Activated CD4-positive, alpha-beta T cell treated with anti-CD3 and anti-CD28 coated beads, Interleukin-2, amount 10 ng/mL, durations not matched to agents 24 days and 14 days (primary cell): ENCODE measurements at places on chromosomes 1 and 21.

DNA sequence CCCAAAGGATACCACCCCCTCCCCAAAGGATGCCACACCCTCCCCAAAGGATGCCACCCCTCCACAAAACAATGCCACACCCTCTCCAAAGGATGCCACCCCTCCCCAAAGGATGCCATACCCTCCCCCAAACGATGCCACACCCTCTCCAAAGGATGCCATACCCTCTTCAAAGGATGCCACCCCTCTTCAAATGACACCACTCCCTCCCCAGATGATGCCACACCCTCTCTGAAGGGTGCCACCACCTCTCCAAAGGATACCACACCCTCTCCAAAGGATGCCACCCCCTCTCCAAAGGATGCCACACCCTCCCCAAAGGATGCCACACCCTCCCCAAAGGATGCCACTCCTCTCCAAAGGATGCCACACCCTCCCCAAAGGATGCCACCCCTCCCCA lies 21.6 kb upstream of the TRIM17 start:
- DNase-seq: no peak

GRCh38 chr1:221169447-221169889 lies 290.2 kb downstream of the HLX start:
- DNase-seq: no peak

DNA sequence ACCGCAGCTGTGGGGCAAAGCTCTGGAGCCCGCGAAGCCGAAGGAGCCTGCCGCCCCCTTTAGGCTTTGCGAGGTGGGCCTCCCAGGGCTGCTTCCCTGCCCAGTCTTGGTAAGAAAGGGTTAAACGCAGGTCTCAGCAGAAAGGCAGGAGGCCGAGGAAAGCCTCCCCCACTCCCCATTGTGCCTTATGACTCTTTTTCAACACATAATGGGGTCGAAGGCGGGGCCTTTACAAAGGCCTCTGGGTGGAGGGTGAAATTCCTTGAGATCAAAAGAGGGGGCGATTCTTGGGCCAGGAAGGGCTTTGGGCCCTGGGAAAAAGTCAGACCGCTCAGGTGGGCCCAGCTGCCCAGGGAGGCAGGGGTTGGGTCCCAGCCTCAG lies 880 bp downstream of the ALPL start:
- DNase-seq: no peak

DNA sequence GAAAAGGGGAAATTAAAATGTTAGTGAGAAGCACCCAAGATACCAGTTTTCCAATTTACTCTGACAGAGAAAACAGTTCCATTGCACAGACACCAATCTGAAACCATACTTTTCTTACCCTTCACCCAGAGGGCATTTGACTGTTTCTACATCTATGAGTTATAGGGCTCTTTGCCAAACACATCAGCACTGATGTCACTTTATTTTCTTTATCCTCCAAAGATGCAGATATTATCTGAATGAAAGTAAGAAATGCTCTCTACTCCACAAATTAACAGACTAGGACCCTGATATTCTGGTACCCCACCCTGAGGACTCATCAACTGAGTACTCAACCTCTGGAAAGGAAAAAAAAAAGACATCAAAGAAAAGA lies 24.2 kb upstream of the PEX19 start:
- no peak for DNase-seq

- no peak for DNase-seq
Observed at GRCh38 chr1:248733566-248733965, 22.0 kb downstream of the LYPD8 start.

- peak; percentile 72 for DNase-seq
Observed at GRCh38 chr1:50423670-50424000, 392 bp upstream of the DMRTA2 start.

- DNase-seq: no peak
Observed at GRCh38 chr1:217495249-217495648, 135.6 kb downstream of the GPATCH2 start.

- no peak for DNase-seq
Observed at GRCh38 chr1:117205368-117205767, 5.4 kb downstream of the VTCN1 start.

DNA sequence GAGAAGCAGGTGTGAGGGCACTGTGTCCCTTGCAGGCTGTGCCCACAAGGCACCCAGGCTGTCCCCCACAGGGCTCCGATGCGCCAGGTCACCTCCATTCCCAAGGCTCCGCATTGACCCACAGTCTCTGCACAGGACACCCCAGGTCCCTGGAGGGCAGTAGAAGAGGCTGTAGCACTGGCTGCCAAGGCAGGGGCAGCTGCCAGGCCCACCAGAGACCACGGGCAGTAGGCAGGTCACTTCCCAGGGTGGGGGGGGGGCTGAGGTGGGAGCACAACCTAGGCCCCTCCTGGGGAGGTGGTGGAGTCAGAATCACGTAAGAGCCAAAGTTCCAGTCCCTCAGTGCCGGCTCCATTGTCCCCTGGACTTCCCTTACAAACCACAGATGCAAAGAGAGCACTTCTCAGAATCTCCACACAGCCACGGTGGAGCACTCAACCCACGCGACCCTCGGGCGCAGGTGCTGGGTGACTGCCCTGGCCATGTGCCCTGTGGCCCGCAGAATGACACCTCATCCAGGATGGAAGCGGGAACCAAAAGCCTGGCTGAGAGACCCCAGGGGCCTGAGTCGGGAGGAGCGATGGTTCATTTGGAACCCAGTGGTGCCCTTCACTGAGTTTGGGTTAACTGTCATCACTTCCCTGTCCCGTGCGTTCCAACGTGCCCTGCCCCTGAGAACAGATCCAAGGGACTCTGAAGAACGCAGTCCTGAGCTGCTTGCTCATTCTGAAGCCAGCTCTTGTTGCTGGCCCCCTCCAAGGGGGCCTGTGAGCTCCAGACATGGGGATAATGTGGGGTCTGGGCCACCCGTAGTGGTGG lies 69.7 kb upstream of the PDE9A start:
- no peak for DNase-seq

DNA sequence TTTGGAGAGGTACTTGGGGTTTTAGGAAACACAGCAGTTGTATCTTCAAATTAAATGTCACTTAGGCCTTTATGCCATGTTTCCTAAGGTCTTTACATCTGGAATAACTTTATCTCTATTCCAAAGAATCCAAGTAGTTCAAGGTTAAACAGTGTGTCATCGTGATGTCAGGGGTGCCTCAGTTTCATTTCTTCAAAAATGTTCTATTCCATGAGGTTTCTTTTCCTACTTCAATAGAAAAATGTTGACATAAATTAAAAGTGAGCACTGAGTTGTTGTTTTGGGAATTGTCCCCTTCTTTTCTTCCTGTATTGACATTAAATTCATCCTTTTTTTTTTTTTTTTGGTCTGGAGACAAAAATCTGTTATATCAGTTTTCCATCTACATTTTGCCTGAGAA lies 160.6 kb upstream of the C21orf91 start:
- no peak for DNase-seq

DNA sequence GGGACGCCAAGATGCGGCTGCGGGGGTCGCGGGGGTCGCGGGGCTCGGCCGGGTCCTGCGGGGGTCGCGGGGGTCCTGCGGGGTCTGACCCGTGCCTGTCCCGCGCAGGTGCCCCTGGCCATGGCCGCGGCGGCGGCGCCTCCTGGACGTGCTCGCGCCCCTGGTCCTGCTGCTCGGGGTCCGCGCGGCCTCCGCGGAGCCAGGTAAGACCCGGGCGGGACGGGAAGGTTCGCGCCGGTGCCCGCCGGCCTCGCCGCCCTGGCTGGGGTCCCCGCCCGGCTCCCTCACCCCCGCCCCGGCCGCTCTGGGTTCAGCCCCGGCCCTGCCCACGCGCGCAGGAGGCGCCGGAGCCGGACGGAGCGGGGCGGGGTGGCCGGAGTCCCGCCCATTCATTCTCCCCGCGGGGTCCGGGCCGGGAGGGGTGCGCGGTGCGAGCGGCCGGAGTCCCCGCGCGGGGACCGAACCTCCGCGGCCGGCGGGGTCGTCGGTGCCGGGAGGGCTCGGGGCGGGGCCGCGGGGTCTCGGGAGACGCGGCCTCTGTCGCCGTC lies 380 bp downstream of the COL18A1 start:
- peak; percentile 65 for DNase-seq

DNA sequence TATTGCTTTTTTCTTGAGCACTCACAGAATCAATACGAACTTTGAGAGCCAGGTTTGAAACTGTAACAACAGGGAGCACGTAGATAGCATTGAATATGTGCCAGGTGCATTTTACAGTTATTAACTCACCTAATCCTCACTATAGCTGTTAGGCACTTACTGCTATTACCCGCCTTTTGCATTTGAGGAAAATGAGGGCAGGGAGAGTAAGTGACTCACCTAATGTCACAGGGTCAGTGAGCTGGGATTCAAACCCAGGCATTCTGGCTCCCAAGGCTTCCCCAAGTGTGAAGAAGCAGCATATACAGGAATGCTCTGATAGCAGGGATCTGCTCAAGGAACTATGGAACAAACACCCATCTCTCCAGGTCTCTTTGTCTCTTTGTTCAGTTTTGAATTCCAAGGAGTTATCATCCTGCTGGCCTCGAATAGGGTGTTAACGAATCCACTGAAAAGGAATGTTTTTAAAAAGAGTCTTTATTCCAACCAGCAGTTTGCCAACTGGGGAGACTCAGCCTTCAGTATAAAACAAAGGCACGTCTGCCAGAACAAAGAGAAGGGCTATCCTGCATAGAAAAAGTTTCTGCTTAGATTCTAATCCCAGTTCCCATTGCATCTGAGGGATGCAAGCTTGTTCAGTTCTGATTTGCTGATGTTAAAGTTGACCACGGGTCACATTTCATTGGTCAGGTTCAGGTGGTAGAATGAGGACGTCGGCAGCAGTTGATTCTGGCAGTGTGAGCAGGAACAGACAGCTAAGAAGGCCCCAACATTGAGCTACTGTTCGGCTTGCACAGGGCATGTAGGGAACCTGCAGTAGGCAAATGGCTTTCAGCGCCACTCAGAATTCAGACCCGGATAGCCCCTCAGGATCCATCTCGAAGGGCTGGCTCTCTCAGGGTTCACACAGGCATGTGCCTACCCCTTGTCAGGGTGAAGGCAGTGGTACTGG lies 22.1 kb downstream of the TRIM67 start:
- no peak for DNase-seq

DNA sequence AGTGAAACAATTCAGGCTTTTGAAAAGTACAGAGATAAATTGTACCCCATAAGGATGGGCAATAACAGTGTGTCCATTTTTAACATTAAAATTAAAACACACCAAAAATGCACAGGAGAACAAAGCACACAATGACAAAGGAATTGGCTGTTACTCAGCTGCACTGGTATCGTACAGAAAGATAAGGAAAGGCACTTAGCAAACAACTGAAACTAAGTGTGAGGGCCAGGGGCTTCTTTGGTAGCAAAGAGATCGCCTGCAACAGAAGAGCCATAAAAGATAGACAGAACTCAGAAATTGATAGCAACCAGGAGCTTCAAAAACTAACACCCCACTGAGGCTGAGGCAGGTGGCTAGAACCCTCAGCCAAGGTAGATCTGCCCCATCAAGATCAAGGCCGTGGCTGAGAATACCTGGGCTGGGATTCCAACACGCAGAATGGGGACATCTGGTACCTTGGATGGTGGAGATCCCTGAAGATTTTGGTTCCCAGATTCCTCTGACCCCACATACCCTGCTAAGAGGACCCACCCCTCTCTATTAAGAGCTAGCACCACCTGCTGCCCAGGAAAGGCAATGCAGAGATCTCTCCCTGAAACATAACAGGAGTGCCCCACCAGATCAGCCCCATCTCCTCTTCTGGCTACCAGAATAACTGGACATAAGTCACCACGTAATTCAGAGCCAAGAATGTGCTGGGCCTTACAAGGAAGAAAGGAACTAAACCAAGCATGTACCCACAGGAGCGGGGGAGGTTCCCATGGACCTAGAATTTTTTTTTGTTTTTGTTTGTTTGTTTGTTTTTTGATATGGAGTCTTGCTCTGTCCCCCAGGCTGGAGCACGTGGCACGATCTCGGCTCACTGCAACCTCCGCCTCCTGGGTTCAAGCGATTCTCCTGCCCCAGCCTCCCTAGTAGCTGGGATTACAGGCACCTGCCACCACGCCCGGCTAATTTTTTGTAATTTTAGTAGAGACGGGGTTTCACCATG lies 16.2 kb downstream of the PLEKHO1 start:
- DNase-seq: peak; percentile 85

DNA sequence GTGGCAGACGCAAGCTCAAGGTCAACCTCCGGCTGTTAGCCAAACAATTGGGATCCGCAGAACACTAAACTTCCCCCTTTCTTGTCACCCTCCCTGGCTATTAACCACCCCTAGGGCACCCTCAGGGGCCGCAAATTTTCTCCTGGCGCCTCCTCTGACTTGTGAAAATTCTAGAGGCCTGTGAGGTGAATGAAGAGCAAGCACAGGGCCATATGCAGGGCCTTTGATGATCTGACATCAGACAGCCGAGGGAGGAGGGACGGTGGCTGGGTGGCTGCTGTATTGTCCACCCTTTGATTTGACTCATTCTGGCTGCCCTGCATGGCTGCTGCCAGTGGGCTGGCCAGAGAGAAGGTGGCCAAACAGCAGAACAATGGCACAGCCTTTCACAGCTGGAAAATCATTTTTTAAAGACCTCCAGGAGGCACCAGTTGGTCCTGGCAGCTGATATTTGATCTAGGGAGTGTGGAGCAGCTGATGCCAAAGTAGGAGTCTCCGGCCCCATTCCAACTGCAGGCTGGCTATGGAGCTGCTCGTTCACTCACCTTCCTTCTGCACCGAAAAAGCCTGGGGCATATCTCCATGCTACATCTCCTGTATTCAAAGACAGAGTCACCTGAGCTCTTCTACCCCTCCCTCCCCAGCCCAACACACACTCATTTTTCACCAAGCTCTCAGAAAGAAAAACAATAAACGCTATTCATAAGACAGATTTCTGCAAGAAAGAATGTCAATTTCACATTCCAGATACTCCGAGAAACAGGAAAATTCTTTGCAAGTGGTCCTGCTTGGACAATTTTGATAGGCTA lies 44.9 kb upstream of the BARHL2 start:
- no peak for DNase-seq

GRCh38 chr1:32337855-32338636 lies 2.0 kb upstream of the MARCKSL1 start:
- DNase-seq: peak; percentile 75

DNA sequence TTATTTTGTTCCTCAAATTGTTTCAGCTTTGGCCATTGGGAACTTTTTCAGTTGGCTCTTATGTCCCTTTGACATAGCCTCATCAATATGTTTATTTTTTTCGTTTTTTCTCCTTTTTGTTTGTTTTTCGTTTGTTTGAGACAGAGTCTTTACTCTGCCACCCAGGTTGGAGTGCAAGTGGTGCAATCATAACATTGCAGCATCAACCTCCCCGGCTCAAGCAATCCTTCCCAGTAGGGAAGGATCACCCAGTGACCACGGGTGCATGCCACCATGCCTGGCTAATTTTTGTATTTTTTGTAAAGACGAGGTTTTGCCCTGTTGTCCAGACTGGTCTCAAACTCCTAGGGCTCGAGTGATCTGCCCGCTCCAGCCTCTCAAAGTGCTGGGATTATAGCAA lies 8.1 kb downstream of the POLR3GL start:
- no peak for DNase-seq

GRCh38 chr1:228171221-228171891 lies 5.8 kb downstream of the IBA57 start:
- peak; percentile 53 for DNase-seq

DNA sequence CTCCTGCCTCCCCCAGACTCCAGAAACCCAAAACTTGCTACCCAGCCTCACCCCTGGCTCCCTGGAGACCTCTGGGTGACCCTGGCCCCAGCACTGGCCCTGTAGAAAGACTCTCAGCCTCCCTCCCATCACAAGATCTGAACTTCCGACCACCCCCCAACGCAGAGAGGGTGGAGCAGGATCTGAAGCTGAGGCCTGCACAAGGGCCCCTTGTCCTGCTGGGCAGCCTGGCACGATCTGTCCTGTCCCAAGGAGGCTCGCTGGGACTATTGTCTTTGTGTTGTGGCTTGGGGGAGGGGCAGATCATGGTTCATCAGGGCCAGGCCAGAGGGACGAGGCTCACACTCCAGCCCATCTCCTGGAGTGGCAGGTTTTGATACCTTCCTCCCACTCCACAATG lies 20.0 kb downstream of the PHLDA3 start:
- DNase-seq: no peak

- DNase-seq: peak; percentile 68
Observed at GRCh38 chr1:203663294-203663693, 36.7 kb downstream of the ATP2B4 start.
